Right atrium auricular region (tissue), 2 donors: ENCODE measurements at places on chromosomes 5 and 9. TPM values are rescaled to one million over a fixed set of nuclear protein-coding genes. Genes with fewer than 3 reads are reported as not detected.

GRCh38 chr5:34530637-34531036 is 125.5 kb upstream of the RAI14 start:
- no peak for DNase-seq

- DNase-seq = no peak
Measured at GRCh38 chr5:5220901-5221631, 80.9 kb downstream of the ADAMTS16 start.

GRCh38 chr5:62572918-62573514 is 5.6 kb upstream of the LRRC70 start:
- DNase-seq = no peak

DNA sequence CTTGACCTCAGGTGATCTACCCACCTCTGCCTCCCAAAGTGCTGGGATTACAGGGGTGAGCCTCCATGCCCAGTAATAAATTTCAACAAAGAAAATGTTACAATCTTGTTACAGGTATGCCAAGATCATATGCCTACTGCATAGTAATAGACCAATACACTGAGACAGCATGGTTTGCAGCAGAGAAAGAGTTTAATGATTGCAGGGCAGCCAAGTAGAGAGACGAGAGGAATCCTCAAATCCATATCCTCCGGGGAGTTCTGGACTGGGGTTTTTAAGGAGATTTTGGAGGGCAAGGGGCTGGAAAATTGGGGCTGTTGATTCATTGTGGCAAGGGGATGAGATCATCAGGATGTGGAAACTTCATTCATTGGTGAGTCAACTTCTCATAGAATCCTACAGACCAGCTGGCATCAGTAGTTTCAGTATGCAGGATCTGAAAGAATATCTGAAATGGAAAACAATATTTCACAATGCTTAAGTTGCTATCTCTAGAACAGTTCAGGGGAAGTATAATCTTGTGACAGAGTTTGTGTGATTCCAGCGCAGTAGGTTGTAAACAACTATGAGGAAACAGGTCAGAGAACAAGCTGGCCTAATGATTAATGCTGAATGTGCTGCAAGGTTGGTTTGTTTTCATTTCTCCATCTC is 14.8 kb upstream of the TUT7 start:
- no peak for DNase-seq

GRCh38 chr9:124789531-124789930 is 12.6 kb downstream of the OLFML2A start:
- DNase-seq = no peak

DNA sequence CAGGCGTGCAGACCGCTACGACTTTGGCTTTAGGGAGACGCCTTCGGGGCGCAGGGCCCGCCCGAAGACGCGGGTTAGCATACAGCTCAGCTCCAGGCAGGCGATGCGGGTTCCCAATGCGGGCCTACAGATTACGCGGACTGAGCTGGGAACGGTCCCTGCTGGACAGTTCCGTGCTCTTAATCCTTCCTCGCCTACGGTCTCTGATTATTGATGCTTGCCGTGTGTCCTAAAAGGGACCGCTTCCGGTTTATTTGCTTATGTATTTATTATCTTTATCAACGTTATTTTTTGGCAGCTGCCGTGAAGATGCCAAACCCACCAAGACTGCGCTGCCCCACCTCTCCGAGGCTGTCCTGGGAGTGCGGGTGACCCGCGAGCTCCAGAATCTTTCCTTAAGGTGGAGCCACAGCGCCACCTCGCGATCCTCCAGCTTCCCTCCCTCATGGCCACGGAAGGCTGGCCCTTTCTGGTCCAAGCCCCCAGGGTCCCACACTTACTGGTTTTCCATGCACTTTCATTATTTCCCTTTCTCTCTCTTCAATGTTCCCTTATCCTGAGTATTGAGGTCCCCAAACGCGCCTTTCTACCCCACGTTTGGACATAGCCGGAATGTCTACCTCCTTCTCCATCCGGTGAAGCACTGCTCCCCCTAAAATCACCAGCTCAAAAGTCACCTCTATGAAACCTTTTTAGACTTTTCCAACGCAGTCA is 7.0 kb upstream of the EBF1 start:
- DNase-seq = peak; percentile 81

DNA sequence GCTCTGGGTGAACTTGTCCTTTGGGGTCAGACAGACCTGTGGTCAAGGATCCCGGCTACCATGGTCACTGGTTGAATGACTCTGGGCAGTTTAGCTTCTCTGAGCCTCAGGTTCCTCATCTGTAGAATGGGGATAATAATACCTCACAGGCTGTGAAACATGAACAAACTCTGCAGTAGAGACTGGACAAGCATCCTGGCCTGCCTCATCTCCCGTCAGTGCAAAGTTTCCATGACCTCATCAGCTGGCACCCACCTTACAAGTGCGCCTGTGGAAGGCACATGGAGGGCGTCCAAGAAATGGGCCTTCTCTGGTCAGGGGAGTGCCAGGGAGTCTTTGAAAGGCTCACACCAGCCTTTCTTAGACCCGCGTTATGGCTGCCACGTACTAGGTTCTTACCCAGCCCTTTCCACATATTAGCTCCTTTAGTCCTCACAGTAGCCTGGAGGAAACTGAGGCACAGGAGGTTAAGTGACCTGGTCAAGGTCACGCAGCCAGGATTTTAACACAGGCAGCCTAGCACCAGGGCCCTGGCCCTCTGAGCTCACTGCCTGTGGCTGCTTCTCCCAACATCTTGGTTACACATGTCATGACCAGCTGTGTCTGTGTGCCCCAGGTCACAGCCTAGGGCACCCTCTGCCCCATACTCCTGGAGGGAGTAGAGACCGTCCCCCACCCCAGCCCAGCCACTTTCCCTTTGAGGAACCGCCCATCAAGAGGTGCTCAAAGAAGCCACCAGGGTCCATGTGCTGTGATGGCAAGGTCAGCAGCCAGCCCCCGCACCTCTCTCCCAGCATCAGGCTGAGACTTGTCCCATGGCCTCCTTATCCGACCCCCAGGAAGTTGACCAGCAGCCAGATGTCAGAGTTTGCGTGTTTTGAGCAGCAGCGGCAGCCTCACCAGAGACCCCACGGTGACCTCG is 39.4 kb upstream of the RPL26L1 start:
- no peak for DNase-seq

Gene SLC9A3
- total RNA-seq = 1.8 TPM

Gene SLU7
- total RNA-seq = 55.0 TPM

Gene TJP2
- total RNA-seq = 51.7 TPM
